ENCODE measurements at places on chromosomes 12 and 14.

- DNase-seq, result no peak
Observed at GRCh38 chr12:50111395-50111692, 692 bp upstream of the COX14 start.

- DNase-seq, result no peak
Observed at GRCh38 chr12:40351976-40352375, 127.2 kb downstream of the LRRK2 start.

DNA sequence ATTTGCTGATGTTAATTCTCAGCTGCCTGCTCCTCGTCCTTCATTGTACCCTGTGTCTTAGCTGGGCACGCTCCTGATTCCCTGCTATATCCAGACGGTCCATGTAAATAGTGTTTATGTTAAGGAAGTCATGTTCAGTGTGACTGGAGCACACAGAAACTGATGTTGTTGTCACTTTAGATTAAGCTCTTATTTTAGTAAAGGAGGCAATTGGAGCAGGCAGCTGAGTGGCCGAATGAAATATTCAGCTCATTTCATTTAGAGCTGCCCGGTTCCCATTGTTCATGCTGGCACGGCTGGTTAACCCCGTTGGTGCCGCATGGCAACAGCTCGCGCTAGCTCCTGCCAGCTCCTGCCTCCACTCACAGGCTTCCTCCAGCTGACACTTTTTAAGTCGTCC is 446.8 kb upstream of the SOX5 start:
- DNase-seq, result peak; percentile 55

- DNase-seq, result no peak
Observed at GRCh38 chr12:6416596-6416995, 28.2 kb upstream of the CD27 start.

- DNase-seq, result no peak
Observed at GRCh38 chr12:47238669-47239114, 158.9 kb upstream of the AMIGO2 start.
